Stimulated activated CD8-positive, alpha-beta memory T cell treated with anti-CD3 and anti-CD28 coated beads, Interleukin-15, amount 100 ng/mL, for 24 hours (primary cell): ENCODE measurements at places on chromosomes 12 and 14.

- DNase-seq, result no peak
Measured at GRCh38 chr12:92096346-92097136, 49.1 kb downstream of the BTG1 start.

- no peak for DNase-seq
Measured at GRCh38 chr12:62301080-62301798, 41.0 kb downstream of the USP15 start.

GRCh38 chr14:82850576-82850975 lies 1316.9 kb upstream of the SEL1L start:
- no peak for DNase-seq

DNA sequence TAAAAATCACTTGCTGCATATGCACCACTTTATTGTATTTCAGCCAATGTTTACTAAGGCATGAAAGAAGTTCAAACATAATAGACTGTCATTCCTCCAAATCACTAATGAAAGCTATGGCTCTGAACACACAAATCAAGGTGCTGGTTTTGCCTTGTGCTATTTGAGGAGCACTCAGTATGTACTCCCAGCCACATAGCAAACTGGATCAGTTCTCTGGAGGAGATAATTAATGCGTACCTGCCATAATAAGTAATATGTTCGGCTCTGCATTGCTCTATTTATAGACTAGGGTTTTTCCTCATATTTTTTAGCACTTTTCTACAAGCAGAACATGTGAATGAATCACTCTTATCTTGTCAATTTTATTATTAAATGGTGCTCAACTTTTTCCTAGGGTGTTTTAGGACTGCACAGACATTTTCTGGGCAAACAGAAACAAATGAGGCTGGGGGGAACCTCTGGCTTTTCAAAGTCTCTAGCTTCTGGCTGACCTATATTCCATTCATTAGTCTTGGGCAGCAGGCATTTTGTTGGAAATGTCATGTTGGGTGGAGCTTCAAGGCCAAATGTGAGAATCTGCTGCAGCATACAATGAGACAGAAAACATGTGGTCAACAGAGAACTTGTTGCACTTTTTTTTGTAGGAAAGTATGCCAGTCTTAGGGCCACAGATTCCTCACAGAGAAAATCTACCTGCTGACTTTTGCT lies 88.4 kb downstream of the GRIP1 start:
- DNase-seq, result no peak

- no peak for DNase-seq
Measured at GRCh38 chr12:93616584-93617101, 44.2 kb downstream of the SOCS2 start.

- no peak for DNase-seq
Measured at GRCh38 chr14:22084393-22085281, 411.0 kb upstream of the OR4E1 start.
